Cardiac septum (tissue), 1 donor: ENCODE measurements at places on chromosomes 1 and 21.

DNA sequence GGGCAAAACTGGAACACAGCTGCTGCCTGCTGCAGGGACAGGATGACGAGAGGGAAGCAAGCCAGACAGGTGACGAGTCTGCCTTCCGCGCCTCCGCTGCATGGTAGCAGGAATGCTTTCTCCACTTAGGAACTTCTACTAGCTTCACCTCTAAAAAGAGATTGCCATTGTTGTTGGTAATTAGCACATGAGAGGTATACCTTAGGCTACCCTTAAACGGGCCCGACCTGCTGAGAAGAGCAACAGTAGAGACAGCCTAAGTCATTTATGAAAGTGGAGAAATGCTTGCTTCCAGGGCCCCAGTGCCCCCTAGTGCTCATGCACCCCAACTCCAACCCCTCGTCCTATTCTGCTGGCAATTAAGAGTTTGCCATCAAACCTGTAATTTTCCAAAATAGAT lies 96.9 kb upstream of the AKT3 start:
- DNase-seq, result no peak

DNA sequence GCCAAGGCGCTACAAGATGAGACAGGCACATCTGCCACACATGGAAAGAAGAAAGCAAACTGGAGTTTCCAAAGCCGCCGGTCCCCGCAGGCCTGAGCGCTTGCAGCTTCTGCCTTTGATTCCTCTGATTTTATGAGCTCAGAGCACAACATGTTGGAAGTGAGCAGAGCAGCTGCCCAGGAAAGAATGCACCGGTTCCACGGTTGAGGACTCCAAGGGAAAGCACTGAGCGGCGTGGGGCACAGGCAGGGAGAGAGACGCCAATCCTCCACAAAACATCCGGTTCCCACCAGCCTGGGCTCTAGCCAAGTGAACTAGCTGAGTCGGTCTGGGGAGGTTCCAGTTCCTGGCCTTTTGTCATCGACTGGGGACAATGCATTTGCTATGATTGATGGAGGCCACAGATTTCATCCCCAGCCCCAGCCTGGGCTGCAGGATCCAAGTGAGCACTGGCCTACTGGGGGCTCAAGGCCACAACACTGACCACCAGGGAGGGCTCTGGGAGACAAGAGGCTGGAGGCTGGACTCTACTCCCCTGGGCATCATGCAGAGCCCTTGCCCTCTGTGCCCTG lies 253.1 kb upstream of the IRF2BP2 start:
- DNase-seq, result peak; percentile 87

DNA sequence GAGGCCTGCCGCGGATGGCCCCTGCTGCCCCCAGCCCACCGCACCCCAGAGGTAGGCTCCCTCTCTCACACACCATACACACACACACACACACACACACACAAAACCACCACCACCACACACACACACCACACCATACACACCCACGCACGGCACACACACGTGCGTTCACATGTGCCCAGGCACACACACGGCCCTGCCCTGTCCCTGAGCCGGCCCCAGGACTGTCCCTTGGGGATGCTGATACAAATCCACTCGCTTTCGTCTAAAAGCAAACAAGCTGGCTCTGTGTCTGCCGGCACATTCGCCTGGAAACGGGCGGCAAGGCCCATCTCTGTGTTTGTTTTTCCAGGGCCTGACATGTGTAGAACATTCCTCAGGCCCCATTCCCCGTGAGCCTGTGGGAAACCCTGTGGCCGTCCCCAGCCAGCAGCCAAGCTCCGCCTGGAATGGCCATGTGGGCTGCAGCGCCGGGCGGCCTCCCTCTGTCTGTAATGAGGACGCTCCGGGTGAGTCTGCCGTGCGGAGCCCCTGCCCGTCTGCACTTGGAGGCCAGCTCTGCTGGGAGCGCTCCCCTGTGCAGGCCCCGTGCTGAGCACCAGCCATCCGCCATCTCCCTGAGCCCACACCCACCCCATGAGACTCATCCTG lies 67.4 kb downstream of the DMRTB1 start:
- DNase-seq, result no peak

DNA sequence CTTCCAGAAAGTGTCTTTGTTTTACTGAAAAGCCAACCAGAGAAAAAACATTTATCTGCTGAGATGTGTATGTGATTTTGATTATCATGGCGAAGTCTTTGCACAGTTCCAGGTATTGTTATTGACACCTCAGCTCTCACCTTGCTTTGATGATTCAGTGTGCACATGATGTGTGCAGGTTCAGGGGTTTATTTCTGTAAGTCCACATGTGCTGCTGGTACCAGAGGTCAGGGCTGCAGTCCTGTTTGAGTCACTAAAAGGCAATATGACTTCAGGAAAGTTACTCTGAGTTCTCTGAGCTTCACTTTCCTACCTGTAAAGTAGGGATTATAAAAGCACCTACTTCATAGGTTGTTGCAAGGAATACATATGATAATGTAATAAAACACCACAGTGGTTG lies 97.1 kb downstream of the CNIH3 start:
- no peak for DNase-seq

DNA sequence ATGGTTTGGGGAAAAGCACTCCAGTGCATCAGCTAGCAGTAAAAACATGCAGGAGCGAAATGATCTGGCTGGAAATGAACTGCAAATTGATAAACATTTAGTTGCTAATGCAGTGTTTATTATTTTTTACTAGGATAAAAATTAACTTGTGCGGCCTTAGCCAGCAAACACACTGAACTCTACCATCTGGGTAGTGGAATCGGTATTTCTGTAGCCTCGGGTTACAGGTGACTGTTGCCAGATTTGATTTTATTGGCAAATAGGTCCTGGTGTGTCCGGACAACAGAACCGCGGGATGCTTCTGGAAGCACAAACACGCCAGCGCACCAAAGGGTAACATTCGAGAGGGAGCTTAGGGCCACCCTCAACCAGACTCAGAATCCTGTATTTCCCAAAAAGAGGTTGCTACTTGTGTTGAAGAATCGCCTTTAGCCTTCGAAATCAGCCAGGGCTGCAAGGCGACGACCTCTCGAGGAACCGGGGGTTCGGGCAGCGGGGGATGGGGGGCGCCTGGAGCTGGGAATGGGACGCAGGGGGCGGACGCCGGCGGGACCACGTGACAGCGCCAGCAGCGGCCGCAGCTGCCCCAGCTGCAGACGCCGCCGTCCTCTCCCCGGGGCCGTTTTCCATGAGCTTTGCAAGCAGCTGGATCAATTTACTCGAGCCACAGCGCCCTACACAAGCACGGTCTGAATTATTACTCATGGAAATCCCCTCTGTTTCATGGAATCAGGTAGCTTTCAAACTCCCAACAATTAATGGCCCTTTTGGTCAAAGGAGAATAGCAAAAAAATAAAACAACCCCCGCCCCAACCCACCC lies 158.8 kb downstream of the TOMM20 start:
- peak; percentile 89 for DNase-seq

DNA sequence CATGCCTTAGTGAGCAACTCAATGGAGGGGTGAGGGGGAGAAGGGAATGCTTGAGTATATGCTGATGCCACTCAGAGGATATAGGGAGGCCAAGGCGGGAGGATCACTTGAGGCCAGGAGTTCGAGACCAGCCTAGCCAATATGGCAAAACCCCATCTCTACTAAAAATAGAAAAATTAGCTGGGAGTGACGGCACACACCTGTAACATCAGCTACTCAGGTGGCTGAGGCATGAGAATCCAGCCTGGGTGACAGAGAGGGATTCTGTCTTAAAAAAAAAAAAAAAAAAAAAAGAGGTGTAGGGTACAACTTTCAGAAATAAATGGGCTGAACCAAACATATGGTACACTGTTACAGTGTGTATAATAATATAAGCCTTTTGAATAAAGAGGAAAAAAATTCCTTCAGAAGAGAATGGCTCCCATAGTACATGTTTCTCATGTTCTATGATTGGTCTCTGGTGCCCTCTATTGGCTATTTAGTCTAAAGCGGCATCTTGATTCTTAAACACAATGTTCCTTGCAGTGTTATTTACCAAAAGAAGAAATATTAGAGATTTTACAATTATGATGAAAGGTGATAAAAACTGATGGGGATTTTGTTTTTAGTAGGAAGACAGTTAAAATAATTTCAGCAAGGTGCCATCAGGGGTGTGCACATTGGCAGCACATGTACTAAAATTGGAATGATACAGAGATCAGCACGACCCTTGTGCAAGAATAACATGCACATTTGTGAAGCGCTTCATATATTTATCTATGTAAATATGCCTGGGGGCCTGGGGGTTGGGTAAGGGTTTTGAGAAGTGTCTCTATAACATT lies 109.8 kb downstream of the PATJ start:
- no peak for DNase-seq

DNA sequence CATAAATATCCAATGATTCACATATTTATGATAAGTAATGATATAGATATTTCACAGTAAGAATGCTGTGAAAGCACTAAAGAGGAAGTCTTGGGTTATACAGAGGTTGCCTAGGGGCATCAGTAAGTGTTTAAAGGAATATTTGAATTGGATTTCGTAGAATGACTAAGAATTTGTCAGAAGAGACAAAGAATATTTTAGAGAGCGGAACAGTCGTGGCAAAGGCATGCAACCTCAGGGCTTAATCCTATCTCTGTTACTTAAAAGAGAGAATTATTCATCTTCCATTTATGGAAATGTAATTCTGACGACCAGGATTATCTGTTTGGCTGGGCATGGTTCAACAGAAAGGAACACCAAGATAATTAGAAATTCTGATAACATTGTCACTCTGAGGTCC lies 171.9 kb upstream of the NR5A2 start:
- DNase-seq, result no peak

GRCh38 chr1:43548285-43549271 lies 17.9 kb downstream of the PTPRF start:
- DNase-seq, result no peak

- no peak for DNase-seq
Measured at GRCh38 chr1:222815440-222815765, 564 bp downstream of the DISP1 start.
